ENCODE measurements at places on chromosomes 3 and 15.

- DNase-seq: no peak
Observed at GRCh38 chr3:188455748-188456147, 301.8 kb downstream of the LPP start.

DNA sequence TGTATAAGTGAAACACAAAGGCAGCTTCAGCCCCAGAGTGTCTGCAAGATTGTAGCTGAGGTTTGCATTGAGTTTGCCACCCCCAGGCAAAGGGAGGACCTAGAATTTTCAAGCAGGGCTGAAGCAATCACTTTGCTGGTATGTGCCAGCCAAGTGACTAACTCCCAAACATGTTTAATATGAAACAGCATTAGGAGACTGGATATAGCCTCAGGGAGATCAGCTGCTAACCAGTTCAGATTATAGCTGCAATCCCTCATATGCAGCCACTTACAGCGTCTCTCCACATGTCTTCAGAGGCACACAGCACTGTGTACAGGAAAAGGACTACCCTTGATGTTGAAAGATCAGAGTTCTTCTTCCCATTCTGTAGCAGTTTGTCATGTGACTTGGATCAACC, 38.4 kb upstream of the PPP2R3A start:
- DNase-seq: no peak

DNA sequence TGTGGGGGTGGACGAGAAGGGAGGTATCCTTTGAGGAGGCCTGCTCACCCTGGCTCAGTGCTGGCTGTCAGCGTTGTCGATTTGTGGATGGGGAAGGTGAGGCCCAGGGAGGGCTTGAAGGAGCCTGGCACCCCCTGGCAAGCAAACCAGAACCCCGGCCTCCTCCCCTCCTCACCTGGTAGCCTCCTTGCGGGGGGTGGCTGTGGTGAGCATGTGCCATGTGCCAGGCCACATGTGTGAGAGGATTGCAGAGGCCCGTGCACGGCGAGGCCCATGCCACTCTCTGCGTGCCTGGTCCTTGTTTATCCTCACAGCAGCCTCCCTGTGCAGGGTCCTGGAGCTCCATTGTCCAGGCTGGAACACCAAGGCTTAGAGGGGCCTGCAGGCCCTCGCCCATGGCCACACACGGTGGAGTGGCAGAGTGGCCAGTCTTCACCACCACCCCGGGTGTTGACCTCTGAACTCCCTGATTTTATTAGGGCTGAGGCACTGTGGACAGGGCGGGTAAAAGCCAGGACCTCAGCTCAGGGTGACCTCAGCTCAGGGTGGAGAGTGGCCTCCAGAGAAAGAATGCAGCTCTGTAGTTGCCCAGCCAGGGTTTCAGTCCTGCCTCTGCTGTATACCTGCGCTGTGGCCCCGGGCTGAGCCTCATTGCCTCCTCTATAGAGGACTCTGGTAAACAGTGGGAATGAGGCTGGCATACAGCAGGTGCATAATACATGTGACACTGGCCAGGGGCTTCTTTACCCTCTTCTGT, 29.1 kb downstream of the HDAC11 start:
- no peak for DNase-seq

DNA sequence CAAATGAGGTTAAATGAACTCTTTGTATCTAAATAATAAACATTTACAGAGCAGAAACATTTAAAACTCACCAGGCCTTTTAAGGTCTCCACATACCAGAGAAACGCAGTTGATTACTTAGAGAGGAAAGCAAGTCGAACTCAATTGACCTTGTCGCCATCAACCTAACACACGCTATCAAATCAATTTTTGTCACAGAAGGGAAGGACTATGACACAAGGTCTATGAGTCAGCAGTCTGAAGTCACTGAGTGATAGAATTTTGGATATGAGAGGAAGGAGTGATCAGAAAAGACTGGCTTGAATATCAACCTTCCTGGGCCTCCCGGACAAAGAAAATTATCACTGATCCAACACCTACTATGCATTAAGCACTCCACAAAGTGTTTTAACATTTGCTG, 514.4 kb upstream of the ZNF385D start:
- no peak for DNase-seq

- DNase-seq: no peak
Observed at GRCh38 chr3:192637803-192638202, 89.5 kb downstream of the FGF12 start.

DNA sequence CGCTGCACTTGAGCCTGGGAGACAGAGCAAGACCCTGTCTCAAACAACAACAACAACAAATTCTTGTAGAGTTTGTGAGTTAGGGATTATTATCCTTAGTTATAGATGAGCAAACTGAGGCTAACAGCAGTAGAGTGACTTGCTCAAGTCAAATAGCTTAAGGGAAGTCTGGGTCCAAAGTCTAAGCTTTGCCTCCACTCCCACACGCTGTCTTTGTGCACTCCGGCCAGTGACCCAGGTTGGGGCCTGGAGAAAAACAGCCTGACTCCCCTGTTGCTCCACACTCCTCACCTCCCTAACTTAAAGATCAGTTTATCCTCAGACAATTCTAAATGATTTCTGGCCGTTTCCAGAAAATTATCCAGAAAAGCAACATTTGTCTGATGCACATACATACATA, 9.2 kb upstream of the SIN3A start:
- DNase-seq: no peak

GRCh38 chr3:128618398-128618726, 32.3 kb downstream of the RPN1 start:
- no peak for DNase-seq

DNA sequence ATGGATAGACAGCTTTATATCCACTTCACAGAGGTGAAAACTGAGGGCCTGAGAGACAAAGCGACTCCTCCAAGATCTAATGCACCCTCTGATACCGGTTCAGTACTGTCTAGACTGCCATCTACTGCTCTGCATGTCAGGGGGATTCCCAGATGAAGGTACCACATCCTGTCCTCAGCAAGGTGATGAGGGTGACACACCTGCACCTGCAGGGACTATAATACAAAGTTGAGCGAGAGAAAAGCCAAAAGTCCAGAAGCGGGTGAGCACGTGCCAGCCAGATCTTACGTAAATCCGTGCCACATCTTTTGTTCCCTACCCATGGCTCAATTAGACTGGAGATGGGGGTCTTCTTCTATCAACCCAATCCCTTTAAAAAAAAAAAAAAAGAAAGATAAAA, 32.4 kb upstream of the HES1 start:
- DNase-seq: no peak

- DNase-seq: no peak
Observed at GRCh38 chr3:124439603-124440002, 290.6 kb upstream of the UMPS start.

DNA sequence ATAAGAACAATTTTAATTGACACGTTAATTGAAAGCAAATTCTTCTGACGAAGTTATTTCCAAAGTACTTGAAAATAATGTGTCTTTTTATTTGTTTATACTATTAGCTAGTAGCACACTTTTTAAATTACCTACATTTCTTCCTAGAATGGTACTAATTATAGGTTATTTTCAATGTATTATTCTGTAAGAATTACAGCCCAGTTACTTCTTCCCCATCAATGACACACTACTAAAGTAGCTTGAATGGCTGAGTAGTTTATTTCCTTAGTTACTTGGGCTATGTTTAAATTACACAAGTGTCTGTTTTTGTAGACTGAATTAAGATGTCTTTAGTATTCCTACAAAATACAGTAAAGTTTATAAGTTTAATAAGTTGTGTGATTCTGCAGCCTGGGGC, 217.6 kb upstream of the IL12A start:
- no peak for DNase-seq

DNA sequence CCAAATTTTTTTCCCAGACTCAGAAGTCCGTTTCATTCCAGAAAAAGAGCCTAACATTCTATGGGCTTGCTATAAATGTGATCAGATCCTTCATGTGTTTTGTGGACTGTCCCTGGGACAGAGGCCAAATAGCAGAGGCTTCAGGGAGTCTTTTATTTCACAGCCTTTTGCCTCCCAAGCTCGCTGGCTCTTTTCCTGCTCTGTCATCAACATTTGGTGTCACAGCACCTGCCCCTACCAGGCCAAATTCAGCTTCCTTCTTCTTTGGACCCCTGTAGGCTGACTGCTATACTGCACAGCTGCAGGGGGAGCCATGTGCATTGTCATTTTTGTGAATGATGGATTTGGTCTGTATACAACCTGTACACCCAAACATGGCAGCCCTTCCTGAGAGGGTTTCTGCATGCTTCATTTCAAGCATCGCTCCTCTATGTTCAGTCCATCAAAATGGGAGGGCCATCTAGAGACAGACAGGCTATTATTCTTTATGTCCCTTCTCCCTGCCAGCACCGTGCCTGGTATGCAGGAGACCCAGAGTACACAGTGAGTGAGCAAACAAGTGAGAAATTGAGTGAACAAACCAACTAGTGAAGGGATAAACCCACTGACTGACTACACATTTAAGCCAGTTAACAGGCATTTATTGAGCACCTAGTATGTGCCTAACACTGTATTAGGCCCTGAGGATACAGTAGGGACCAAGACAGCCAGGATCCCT, 17.9 kb upstream of the RPP14 start:
- no peak for DNase-seq

DNA sequence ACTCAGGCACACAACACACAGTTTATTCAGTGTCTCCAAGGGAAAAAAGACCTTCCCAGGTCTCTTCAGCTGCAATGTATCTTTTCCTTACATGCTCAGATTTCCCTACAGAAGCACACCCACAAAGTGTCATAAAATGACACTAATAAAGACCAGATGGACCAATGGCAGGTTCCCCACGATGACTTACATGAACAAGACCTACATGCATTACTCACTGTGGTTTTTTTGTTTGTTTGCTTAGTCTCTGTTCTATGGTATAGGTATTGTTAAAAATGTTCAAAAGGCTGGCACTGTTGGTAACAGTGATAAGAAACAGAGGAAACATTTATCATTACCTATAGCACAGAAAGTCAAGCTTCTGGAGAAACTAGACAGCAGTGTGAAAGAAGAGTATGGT, 318.2 kb upstream of the TMCO5A start:
- no peak for DNase-seq

DNA sequence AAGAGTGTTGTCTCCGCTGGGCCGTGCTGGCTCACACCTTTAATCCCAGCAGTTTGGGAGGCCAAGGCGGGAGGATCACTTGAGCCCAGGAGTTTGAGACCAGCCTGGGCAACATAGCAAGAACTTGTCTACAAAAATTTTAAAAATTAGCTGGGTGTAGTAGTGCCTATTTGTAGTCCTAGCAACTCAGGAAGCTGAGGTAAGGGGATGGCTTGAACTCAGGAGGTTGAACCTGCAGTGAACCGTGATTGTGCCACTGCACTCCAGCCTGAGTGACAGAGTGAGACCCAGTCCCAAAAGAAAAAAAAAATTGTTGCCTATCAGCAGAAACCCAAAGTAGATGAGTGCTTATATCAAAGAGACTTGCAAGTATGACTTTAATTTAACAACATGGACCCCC, 12.7 kb upstream of the AKAP13 start:
- no peak for DNase-seq

DNA sequence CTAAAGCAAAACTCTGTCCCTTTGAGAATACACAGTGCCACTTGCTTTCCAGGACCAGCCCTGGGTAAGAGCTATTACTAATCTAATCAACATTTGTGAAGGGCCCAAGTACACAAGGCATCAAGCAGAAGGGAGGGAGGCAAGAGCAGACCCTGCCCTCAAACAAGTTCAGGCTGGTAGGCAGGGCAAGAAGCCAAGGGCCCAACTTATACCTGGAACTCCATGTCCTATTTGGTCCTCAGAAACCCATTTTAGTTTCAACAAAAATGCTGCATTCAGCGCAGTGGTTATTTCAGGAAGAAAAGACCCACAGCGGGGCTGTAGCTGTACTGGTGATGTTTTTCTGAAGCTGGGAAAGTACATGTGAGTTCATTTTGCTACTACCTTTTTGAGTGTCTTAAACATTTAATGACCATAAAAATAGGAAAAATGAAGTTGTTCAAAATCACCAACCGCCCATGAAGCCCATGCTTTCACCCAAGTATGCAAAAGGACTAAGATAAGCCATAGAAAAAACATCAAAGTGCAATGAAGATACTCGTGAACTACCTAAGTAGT, 2.8 kb downstream of the RPS17 start:
- no peak for DNase-seq

- DNase-seq: no peak
Observed at GRCh38 chr3:29202378-29202777, 78.5 kb upstream of the RBMS3 start.

DNA sequence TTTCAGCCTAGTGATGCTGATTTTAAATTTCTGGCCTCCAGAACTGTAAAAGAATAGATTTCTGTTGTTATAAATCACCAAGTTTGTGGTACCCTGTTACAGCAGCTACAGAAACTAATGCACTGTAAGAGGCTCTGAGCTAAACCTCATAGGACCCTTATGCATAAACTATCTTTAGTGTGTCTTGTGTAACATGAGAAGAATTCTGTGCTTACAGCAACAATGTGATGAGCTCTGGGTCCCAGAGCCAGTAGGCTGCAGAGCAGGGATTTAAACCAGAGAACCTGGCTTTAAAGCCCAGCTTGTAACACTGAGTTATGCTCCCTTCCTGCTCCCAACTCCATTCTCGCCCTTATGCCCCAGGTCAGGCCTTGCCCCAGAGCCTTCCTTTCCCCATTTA, 113.1 kb downstream of the THSD4 start:
- no peak for DNase-seq

Measured in T-helper 2 cell treated with Interferon-gamma antibody and Interleukin-4, amounts not matched to agents 5 μg/mL and 100 μg/mL, for 36 hours (primary cell).